Lower leg skin (tissue), 4 donors: ENCODE measurements at places on chromosomes 12 and 14.
A peak's percentile ranks its signal among the peaks of the same experiment; 100 is the strongest.

GRCh38 chr14:96204151-96205058 lies at the start of gene BDKRB2:
Gene BDKRB2 (plus strand): TSS chr14:96204839. CDS start chr14:96237108, 32,269 bp downstream.
- DNase-seq: peak; percentile 95

- DNase-seq: no peak
These were observed 252.9 kb downstream of the DPF3 start for GRCh38 chr14:72640911-72641485.

GRCh38 chr12:96338852-96339471 lies 61.3 kb downstream of the CDK17 start:
- DNase-seq: no peak

DNA sequence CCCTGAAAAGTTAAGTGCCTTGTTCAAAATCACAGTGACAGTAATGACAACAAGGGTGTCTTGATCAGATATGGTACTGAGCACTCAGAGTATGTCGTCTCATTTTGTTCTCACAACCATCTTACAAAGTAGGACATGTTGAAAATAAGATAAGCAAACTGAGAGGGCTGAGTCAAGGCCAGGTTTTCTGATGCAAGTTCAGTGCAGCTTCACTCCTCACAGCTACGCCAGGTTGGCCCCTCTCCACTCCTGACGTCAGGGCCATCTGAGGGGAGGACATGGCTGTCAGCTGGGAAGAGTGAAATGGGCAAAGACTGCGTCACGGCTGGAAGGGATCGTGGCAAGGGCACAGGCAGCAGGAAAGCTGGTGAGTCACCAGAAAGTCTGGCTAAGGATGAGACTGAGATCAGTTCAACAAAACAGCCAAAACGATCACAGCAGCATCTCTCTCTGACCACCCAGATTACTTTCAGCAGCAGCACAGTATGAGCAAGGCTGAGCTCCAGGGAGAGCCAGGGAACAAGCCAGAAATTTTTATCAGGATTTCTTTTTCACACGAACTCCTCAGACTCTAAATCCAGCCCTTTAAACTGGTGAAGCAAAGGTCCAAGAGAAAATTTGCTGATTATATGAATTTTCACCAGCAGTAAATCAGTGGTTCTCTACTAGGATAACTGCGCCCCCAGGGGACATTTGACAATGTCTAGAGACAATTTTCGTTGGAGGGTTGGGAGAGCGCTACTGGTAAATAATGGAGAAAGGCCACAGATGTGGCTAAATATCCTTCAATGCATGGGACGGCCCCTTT lies 297.9 kb upstream of the AMIGO2 start:
- peak; percentile 99 for DNase-seq
